ENCODE measurements at places on chromosomes 13 and 19.

GRCh38 chr19:5590151-5590864, 22.6 kb upstream of the TINCR start:
- DNase-seq = no peak

- DNase-seq = no peak
Observed at GRCh38 chr13:99819967-99820366, 151.6 kb downstream of the ZIC5 start.

DNA sequence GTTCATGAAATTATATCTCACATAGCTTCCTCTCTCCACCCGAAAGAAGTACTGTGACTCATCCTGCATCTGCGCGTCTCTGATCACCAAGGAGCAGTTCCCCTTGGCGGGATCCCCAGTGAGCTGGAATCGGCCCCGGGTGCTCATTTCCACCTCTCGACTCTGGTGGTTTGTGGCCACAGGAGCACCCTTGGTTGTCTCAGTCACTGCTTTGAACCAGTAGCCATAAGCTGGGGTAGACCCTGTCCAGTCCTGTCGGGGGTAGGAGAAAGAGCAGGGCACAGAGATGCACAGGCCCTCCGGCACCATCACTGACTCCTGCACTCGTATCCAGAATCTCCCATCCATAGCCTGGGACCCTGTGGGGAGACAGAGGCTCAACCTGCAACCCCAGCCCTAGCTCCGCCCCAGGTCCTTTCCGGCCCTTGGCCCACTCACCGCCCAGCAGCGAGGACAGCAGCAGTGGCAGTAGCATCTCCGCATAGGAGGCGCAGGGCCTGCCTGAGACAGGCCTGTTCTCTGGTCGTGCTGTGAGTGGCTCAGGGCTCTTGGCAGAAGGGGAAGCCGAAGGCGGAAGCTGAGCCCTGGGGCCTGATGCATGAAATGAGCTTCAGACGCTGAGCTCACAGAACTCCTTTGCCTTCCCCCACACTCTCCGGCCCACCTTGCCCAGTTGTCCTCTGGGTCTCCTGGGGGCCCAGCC, at the start of gene SIGLEC10:
TSS of gene SIGLEC10 (minus strand) at position 536 of the 703 bp plus-strand sequence. CDS start at position 475, 61 bp downstream.
- no peak for DNase-seq

DNA sequence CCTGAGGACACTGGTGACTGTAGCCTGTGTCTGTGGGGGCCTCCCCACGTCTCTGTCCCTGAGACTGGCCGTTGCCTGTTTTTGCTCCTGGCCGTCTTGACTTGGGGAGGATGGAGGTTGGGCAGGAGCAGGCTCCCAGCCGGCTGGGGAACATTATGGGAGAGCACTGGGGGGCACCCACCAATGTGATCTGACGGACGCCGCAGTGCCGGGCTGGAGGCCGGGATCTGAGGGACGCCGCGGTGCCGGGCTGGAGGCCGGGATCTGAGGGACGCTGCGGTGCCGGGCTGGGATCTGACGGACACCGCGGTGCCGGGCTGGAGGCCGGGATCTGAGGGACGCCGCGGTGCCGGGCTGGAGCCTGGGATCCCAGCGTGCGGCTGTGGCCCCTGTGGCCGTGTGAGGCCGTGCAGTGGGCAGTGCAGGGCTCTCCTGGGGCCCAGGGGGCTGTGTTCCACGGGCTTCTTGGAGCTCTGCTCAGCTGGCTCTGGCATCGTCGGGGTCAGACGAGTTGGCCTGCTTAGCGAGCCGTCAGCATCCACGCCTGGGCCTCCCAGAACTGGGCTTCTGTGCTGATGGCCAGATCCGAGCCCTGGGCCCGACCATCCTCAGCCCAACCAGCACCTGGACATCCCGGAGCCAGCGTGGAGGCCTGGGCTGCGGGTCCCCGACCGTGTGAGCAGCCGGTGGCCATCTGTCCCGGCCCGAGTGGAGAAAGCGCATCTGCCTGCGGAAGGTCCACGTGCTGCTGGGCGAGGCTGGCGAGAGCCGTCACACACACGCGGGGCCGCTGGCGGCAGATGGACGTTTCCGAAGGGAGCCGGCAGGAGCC, 45.8 kb downstream of the GAS6 start:
- no peak for DNase-seq

DNA sequence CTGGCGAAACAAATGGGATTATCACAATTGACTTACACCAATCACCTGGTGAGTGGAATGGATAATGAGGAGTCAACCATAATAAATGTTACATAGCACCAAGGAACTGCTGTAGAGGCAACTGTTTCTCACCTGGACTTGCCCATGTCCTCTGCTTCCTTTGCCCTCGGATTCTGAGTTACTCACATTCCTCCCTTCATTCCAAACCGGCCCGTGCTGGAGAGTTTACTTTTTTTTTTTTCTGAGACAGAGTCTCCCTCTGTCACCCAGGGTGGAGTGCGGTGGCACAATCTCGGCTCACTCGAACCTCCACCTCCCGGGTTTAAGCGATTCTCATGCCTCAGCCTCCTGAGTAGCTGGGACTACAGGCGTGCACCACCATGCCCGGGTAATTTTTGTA, 41.5 kb upstream of the TSC22D1 start:
- no peak for DNase-seq

DNA sequence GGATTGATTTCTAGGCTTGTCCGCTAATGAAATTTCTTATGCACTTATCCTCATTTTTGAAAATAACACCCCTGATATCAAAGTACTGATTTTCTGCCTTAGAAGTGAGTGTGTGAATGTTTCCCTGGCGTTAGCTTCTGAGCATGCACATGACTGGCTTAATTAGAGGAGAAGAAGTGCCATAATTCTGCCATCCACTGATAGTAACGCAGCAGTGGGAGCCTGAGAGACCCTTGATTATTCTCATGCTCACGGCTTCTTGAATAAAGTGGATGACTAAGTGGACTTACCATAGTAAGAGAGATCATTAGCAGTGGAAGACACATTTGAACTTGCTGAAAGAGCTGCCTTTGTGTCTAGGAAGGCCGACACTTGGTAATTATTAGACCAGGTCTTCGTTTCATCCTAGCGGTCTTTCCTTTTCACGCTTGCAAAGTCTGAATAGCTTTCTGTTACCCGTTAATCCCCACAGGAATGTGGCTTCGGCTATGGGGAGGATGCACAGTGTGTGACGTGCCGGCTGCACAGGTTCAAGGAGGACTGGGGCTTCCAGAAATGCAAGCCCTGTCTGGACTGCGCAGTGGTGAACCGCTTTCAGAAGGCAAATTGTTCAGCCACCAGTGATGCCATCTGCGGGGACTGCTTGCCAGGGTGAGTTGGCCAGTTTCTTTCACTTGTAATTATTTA, 45.3 kb downstream of the TNFRSF19 start:
- no peak for DNase-seq

GRCh38 chr13:113406321-113407102, 42.6 kb upstream of the GRTP1 start:
- no peak for DNase-seq

DNA sequence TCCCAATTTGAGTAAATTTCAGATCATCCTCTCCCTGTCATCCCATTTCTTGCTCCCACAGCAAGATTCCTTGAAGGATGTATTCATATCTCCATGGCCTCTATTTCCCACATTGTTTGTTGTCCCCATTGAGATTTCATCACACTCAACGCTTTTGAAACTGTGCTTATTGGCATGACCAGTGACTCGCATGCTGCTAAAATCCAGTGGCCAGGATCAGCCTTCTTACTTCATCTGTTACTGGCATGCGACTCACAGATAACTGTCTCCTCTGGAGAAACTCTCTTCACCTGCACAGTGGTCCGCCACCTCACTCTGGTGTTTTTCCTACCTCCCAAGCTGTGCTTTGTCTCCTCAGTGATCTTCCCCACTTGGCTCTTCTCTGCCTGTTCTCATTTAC, 95.8 kb downstream of the WASF3 start:
- DNase-seq = no peak

GRCh38 chr19:6458695-6459261, 814 bp downstream of the SLC25A23 start:
- DNase-seq = no peak

DNA sequence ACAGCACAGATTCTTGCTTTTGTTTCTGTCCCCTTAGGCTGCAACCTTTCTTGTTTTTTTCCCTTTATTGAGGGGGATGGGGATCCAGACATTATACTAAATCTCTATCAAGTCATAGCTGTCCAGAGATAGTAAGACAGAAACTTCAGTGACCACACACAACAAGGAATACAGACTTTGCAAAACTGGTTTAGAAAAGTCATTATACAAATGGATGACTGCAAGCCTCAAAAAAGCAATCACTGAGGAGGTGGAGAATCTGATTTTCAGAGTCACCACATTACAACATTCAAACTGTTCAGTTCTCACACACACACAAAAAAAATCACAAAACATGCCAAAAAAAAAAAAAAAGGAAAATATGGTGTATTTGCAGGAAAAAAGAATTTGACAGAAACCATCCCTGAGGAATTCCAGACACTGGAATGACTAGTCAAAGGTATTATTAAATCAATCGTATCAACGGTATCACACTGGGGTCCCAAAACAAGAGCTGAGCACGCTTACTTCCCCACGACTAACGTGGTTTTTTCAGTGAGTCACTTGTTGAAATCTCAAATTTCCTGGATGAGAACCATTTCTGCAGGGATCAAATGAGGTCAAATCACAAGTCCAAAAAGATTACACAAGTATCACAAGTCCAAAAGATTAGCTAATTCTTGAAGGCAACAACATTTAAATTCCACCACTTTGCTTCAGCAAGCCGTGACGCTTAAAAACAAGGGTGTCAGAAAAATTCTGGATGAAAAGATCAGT, 41.2 kb downstream of the USP12 start:
- DNase-seq = no peak

DNA sequence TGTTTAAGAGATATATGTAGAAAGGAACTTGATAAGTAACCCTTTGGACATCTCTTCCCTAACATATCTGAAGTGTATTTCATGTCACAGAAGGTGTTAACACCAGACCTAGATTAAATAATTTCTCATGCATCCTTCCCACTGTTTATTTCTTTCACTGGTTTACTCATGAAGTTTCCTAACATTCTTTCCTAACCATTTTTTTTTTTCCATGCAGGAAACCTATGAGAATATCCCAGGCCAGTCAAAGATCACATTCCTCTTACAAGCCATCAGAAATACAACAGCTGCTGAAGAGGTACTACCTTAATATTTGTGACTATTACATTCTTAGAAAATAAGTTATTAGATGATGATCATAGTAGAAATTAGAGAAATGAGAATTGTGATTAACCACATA, 28.8 kb downstream of the IPO5 start:
- no peak for DNase-seq

DNA sequence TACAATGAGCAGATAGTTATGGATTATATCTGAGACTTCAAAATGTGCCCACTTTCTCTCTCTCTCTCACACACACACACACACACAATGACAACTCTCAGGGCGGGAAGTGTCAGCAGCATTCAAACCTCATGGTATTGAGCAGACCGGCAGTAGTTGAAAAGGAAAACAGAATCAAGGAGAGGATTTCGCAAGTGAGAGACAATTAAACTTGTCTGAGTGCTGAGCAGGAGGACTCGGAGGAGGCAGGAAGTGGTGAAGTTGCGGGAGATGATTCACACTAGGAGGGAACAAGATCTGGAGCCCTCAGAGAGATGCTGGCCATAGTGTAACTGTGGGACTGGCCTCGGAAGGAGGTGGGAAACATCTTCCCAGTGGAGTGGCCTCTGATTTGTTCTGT, 353.1 kb downstream of the EFNB2 start:
- no peak for DNase-seq

- no peak for DNase-seq
Observed at GRCh38 chr13:98542568-98543377, 34.1 kb downstream of the STK24 start.

GRCh38 chr19:55145232-55145631, 3.8 kb downstream of the TNNT1 start:
- DNase-seq = no peak

GRCh38 chr13:72290962-72291681, 424.1 kb upstream of the DACH1 start:
- DNase-seq = no peak

DNA sequence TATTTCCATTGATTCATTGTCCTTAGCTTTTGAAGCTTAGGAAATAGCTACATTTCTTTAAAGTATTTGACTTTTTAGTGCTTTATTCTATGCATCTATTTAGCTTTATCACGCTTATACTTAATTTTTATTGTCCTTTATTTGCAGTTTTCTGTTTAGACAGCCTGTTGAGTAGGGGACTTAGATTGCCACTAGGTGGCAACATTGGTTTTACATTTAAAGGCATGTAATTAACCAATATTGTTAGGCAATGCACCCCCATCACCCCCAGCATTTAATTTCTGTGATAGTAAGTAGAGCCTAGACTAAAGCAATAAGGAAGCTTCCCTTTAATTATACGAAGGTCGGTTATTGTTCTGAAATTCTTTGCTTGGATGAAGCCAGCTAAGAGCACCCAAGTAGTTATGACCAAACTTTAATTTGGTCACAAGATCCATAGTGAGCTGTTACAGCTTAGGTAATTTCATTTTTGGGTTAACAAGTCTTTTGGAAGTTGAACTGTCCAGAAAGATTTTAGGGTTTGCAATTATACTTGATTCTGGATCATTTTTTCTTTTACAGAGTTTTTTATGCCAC, 36.5 kb downstream of the B3GLCT start:
- DNase-seq = peak; percentile 14

GRCh38 chr19:31961667-31962066, 383.7 kb upstream of the ZNF507 start:
- no peak for DNase-seq

DNA sequence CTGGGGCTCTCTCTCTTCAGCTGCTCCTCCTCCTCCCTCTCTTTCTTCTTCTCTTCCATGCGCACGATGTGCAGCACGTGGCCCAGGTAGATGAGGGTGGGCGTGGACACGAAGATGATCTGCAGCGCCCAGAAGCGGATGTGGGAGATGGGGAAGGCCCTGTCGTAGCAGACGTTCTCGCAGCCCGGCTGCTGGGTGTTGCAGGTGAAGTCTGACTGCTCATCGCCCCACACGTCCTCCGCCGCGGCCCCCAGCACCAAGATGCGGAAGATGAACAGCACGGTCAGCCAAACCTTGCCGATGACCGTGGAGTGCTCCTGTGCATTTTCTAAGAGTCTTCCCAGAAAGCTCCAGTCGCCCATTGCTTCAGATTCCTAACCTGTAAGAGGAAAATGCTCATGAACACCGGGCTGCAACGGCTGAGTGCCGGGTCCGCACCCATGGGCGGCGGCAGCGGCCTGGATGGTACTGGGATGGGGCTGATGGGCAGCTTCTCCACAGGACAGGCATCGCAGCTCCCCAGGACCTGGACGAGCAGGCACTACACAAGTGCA, 17.8 kb downstream of the GJA3 start:
- no peak for DNase-seq

DNA sequence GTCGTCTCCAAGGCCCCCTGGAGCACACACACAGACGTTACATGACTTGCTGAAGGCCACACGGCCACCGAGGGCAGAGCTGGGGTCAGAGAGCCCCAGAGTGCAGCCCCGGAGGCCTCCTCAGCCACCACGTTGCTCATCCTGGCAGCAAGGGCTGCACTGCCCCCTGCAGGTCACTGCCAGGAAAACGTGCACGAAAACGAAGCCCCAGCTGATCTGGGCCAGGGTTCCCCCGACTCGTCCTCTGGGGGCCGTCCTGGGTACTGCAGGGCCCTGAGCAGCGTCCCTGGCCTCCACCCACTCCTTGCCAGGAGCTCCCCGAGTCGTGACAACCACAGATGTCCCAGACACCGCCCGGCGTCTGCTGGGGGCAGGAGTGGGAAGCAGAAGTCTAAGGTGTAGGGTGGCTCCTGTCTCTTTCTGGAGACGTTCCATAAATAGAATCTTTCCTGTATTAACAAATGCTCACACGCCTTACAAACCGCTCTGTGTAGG, 3.4 kb downstream of the TPGS1 start:
- peak; percentile 92 for DNase-seq

All from central memory CD4-positive, alpha-beta T cell (primary cell).